Stimulated activated naive CD8-positive, alpha-beta T cell treated with anti-CD3 and anti-CD28 coated beads, Interleukin-15, amount 100 ng/mL, for 72 hours (primary cell): ENCODE measurements at places on chromosomes 7 and 10.

- DNase-seq, result no peak
Measured at GRCh38 chr7:18086165-18087025, 58.7 kb upstream of the PRPS1L1 start.

GRCh38 chr7:40306596-40306995, 171.8 kb downstream of the SUGCT start:
- DNase-seq, result no peak

- no peak for DNase-seq
Measured at GRCh38 chr10:77400033-77400432, 237.6 kb downstream of the KCNMA1 start.

DNA sequence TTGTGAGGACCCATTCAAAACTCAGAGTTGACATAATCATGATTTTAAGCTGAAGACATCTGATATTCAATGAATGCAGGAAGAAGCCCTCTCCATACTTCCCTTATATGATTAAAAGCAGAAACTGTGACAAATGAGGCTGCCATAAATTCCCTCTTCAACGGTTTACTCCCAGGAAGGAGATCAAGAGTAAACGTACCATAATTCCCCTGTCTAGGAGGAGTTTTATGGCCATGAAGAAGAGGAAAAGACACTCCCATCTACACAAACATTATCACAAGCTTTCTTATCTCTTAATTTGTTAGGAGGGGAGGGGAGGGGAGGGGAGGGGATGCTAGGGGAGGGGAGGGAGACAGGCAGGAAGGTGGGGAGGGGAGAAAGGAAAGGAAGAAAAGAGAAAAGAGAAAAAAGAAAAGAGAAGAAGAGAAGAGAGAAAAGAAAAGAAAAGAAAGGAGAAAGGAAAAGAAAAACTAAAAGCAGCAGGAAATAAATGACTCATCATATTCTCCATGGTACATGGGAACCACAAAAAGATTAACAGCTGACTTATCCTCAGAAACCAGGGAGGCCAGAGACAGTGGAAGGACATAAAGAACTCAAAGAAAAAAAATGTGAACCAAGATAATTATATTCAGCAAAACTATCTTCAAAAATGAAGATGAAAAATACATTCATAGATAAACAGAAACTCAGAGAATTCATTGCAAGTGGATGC, 121.6 kb downstream of the ALOX5 start:
- no peak for DNase-seq

- DNase-seq, result no peak
Measured at GRCh38 chr7:2079332-2080059, 153.2 kb downstream of the MAD1L1 start.

- DNase-seq, result no peak
Measured at GRCh38 chr7:50855526-50855925, 72.8 kb upstream of the GRB10 start.

DNA sequence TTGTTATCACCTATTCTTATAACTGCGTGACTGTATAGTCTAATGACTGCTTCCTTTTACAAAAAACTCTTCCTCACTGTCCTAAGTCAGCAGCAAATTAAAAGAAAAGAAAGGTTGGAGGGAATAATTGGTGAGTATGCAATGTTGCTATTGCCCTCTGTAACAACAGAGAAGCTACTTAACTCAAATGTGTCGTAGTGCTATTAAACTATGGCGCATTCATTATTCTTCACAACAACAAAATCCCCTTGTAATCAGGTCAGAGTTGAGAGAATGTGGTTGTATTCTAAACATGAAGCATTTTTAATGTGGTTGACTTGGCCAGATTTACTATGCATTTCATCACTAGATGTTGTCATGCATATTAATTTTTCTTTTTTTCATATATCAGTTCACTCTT, 897.8 kb upstream of the PHF14 start:
- no peak for DNase-seq

DNA sequence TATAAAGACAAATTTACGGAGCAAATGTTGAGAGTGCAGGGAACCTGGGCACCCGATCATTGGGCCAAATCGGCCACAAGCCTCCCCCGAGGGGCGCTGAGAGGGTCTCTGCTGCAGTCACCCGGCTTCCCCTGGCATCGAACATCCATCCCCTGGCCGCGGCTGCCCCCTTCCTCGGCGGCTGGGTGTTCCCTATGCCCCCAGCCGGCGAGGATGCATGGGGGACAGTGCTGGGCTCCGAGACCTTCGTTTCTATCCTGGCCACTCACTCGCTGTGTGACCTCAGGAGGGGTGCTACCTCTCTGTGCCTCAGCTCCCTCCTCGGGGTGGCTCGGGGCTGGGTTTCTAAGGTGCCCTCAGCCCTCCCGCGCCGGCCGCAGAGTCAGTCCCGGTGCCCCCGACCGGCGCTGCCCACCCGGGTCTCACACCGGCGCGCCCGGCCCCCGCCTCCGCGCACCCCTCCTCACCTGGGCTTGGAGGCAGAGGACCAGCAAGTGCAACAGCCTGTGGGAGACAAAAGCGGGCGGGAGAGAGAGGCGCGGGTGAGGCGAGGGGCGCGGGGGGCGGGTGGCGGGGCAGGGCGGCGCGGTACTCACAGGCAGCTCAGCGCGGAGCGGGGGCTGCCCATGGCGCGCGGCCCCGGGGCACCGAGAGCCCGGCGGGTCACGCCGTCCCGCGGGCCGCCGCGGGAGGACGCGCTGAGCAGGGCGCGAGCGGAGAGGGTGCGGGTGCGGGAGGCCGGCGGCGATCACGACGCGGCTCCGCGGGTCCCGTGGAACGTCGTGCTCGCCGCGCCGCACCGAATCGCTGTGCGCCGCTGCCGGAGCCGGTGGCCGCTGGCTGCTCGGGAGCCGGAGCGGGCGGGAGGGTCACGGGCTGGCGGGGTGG, at the start of gene FGF8:
Gene FGF8, minus strand, starts transcription at position 842 of the 888 bp plus-strand sequence. Its CDS starts 214 bp downstream, at position 628.
- no peak for DNase-seq

DNA sequence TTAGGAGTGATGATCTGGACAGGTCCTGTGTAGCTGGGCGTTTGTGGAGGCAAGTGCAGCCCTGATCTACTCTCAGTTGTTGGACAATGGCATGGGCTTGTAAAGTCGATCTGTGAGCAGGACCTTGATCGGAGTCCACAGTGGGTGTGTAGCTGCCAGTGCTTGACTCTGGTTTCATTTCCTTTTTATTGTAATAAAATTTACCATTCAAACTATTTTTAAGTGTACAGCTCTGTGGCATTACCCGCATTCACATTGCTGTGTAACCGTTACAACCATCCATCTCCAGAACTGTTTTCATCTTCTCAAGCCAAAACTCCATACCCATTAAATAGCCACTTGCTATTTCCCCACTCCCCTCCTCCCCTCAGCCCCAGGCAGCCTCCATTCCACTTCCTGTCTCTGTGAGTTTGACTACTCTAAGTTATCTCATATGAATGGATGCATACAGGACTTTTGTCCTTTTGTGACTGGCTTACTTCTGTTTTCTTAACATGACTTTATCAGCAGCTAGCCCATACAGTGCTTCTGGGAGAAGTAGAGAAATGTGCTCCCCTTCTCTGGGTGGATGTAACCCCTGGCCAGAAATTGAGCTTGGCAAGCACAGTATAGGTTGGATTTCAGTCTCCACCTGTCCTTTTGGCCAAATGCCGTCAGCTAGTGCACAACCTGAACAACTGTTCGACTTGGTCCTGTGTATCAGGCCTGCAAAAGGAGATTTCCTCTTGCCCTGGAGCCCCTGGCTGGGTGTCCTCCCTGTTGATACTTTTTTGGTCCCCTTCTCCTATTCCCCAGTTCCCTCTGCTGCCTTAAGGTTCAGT, 180.0 kb downstream of the LRMDA start:
- no peak for DNase-seq

- DNase-seq, result no peak
Measured at GRCh38 chr10:63825766-63826165, 304.6 kb downstream of the REEP3 start.

GRCh38 chr7:23018750-23019149, 4.8 kb upstream of the HYCC1 start:
- DNase-seq, result no peak

DNA sequence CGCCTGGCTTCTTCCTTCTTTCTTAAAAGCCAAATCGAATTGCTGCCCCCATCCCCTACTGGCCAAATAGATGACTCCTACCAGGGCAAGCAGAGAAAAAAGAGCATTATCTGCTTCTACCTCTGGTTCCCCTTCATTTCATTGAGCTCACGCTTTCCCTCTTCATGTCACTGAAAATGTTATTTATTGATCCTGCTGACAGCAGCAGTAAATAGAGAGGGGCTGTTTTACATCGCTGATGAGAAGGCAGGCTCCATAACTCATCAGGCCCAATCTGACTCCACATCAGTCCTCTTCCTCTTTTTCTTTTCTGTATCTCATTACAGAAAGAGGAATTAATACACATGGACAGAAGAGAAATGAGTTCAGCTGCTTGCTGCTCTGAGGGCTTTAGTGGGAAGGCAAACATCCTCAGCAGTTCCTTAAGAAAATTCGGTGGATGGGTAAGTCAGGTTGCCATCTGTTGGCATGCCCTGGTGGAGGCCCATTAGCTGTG, 904.1 kb downstream of the KCNMA1 start:
- DNase-seq, result no peak

DNA sequence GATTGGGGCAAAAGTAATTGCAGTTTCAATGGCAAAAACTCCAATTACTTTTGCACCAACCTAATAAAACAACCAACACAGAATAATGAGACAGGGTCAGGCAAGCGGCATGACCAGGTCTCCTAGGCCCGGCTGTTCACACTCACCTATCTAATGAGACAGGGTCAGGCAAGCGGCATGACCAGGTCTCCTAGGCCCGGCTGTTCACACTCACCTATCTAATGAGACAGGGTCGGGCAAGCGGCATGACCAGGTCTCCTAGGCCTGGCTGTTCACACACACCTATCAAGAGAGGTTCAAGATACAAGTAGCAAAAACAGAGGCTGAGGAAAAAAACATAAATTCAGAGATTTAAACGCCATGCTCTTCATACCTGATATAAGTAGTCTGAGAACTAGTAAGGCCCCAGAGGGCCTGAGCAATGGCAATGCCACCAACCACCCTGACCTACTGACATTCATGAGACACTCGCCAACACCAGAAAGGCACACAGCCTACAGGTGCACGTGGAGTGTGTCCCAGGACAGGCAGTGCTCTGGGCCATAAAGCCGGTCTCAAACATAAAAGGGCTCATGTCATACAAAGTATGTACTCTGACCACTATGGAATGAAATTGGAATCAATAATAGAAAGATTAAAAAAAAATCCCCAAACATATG, 40.6 kb upstream of the NCAPG2 start:
- DNase-seq, result no peak

GRCh38 chr10:103855424-103855823, at the start of gene SH3PXD2A:
SH3PXD2A (minus strand) TSS chr10:103855576; CDS start chr10:103855266, 310 bp downstream.
- DNase-seq, result peak; percentile 16

DNA sequence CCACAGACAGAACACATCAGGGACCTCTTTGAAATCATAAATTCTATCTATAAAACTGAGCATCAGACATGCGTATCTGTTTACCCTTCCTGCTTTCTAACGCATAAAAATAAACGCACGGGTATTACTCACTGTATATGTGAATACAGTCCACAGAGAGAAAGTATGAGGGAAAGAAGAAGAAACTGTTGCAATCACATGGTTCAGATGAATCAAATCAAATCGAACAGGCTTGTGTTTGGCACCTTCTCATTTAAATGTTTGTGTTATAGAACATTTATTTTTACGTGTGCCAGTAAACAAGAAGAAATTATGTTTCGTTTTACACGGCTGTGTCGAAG, 322.0 kb downstream of the FRMD4A start:
- no peak for DNase-seq

- DNase-seq, result no peak
Measured at GRCh38 chr7:155339474-155339873, 41.8 kb downstream of the INSIG1 start.

DNA sequence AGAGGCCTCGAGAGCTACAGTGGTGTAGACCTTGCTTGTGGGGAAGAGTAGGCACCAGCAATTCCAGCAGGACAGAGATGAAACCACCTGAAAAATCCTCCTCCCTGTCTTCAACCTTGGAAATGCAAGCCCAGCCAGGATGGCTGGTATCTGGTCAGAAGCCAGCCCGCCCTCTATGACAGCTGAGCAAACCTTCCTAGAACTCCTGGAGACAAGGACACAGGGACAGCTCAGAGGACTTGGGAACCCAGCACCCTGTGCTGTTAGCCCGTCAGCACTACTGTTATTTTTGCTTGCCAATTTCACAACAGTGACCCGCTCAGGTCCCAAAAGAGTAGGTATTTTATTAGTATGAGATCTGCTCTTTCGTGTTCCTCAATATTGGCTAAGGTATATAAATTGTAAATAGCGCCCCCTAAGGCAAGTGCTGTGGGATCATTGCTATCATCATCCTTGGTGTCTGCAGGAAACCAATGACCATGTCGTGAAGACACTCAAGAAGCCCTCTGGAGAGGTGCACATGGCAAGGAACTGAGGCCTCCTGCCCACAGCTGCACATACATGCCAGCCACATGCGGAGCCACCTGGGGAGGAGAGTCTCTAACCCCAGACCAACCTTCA, 156.5 kb upstream of the CHST15 start:
- no peak for DNase-seq

DNA sequence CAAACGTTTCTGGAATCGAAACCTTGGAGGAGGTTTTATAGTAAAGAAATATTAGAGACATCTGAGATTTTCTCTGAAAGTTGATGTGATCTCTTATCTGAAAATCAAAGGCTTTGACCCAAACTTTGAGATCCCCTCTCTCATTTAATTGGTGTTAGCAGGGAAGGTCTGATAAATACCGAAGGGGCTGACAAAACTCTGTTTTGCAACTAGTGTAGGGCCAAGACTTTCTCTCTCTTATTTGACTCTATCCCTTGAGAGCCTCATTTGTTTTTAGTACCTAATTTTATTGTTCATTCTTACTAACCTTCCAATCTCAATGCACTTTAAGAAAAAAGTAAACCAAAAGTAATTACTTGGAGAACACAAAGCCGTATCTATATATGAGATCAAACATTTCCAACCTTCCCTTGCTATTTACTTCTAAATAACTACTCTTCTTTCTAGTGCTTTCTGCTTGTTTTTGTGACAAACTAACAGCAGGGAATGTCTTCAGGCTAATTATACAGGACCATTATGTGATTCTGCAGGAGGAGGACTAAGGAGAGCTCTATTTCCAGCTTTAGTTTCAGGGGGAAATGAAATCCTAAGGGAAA, 33.4 kb upstream of the NPVF start:
- DNase-seq, result no peak

- no peak for DNase-seq
Measured at GRCh38 chr10:92164036-92164696, 126.7 kb downstream of the CPEB3 start.

DNA sequence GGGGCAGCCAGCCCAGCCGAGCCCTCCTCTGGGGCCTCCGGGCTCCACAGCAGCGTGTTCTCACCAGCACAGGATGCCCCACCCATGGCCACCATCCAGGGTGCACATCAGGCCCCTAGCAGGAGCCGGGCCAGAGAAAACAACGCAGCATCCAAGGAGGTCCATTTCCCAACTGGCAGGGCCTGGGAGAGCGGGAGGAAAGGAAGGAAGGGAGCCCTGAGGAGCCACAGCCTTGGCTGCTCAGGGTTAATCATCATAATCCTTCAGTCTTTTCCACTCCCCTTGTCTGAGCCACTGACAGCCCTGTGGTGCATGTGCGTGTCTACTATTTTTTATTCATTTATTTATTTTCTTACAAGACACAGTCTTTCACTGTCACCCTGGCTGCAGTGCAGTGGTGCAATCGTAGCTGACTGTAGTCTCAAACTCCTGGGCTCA, 3.6 kb downstream of the PLAC9 start:
- no peak for DNase-seq

- no peak for DNase-seq
Measured at GRCh38 chr10:26090762-26091161, 125.8 kb upstream of the GAD2 start.

GRCh38 chr7:87000344-87000743, 59.1 kb downstream of the ELAPOR2 start:
- DNase-seq, result no peak
